ENCODE measurements at places on chromosomes 5 and 9.

- no peak for DNase-seq
- H3K4me1 ChIP-seq, result peaks cover 44% of the 10 kb centered on the region
- no peak overlapping the region for H3K4me3 ChIP-seq
- no peaks in the 10 kb centered on the region for H3K36me3 ChIP-seq
- no peak overlapping the region for H3K27ac ChIP-seq
Observed at GRCh38 chr9:13963005-13963653, 350.8 kb downstream of the NFIB start.

DNA sequence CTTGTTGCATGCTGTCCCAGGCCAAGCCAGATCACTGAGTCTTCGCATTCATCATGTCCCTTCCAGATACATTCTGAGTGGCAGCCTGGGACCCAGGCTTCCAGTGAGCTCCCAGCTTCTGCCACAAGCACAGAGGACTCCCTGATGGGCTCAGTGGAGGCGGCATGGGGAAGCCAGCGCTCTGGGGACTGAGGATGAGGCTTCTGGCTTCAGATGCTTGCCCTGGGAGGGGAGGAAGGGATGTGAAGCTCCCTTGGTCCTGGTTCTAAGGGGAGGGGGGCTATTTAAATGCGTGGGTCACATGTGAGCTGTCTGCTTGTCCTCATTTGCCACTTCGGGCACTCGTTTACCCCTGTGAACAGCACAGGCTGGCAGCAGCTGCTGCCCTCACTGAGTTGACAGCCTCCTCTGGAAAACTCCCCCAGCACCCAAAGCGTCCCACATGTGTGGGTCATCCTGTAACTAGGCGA lies 174.0 kb downstream of the NR3C1 start:
- H3K4me1 ChIP-seq, result peaks cover 8% of the 10 kb centered on the region
- no peak for DNase-seq
- no peaks in the 10 kb centered on the region for H3K36me3 ChIP-seq
- no peak overlapping the region for H3K27ac ChIP-seq
- no peak overlapping the region for H3K4me3 ChIP-seq

DNA sequence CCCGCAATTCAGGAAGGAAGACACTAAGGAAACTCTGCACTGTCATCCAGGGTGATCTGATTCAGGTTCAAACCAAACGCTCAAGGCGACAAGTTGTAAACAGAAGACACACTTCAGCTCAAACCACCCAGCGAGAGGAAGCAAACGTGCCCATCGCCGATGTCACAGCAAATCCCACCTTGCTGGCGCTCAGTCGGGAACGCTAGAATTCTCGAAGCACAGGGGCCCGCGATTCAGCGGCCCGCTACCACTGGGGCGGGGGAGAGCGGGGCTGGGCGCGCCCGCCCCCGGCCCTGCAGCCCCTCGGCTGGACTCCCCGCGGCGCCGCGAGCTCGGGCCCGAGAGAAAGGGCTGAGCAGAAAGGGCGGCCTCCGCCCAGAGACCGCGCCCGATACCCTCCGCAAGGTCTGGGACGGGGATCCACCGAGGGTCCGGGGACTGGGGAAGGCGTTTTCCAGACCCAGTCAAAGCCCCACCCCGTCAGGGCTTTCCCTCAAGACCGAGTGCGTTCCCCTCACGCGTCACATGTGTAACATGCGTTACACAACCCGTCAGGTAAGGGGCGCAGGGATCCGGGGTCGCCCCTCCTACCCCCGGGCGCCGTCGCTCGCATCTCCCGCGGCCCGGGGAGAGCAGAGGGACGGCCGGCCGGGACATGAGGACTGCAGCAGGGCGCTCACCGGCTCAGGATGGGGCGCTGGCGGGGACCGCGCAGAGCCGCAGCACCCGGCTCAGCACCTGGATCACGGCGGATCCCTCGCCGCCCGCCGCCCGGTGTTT lies 469 bp downstream of the AGTPBP1 start:
- peak; percentile 28 for DNase-seq
- peaks cover 29% of the 10 kb centered on the region for H3K4me1 ChIP-seq
- no peaks in the 10 kb centered on the region for H3K36me3 ChIP-seq
- peak overlapping the region; percentile 87 for H3K4me3 ChIP-seq
- H3K27me3 ChIP-seq, result peaks cover 9% of the 10 kb centered on the region

DNA sequence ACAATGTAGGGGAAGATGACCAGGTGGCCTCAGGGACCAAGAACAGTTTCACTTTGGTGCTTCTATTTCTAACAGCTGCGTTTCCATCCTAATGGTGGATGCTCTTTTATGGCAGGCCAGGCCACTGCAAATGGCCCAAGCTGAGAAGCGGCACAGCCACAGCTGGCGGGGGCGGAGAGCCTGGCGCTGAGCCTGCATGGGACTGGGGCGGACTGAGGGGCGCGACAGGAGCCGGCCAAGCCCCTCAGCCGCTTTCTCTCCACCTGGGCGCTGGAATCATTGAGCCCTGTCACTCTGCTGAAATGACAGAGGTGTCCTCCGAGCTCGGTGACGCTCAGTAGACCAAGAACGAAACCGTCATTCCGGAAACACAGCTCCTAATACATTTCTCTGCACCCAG lies 317.3 kb upstream of the PDE4D start:
- DNase-seq, result no peak
- peaks cover 7% of the 10 kb centered on the region for H3K27me3 ChIP-seq
- H3K4me1 ChIP-seq, result peaks cover 6% of the 10 kb centered on the region
- H3K36me3 ChIP-seq, result no peaks in the 10 kb centered on the region
- no peak overlapping the region for H3K27ac ChIP-seq
- H3K4me3 ChIP-seq, result no peak overlapping the region

DNA sequence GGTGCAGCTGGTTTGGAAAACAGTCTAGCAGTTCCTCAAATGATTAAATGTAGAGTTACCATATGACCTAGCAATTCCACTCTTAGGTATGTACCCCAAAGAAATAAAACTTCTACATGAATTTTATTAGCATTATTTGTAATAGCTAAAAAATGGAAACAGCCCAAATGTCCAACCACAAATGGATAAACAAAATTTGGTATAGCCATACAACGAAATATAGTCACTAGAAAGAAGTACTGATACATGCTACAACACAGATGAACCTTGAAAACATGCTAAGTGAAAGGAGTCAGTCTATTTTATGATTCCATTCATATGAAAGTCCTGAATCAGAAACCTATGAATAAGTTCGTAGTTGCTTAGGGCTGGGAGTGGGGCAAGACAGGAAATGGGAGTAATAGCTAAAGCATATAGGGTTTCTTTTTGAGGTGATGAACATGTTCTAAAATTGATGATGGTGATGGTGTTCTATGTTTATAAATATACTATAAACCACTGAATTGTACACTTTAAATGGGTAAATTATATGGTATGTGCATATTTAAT lies 6.3 kb downstream of the GDF9 start:
- H3K27ac ChIP-seq, result no peak overlapping the region
- H3K27me3 ChIP-seq, result peaks cover 13% of the 10 kb centered on the region
- DNase-seq, result no peak
- H3K36me3 ChIP-seq, result no peaks in the 10 kb centered on the region
- no peak overlapping the region for H3K4me3 ChIP-seq
- H3K4me1 ChIP-seq, result no peaks in the 10 kb centered on the region

Data from mesothelial cell of epicardium (in vitro differentiated cells).